HFF-Myc (cell line): ENCODE measurements at places on chromosomes 12 and 14.

DNA sequence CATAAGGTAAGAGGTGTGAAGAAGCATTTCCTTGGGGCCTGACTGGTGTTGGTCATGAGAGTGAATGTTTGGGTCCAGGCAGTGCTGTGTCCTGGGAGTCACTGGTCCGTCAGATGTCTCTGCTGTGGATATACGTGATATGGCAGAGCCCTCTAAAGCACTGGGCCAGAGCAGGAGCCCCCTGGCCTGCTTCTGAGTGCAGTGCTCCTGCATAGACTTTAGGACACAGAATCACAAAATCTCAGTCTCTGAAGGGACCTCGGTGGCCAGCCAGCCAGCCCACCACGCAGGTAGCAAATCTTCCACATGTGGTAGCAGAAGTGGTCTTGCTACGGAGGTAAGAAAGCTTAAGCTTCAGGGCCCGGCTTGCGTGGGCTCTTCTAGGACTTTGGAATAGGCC is 18.5 kb upstream of the AQP2 start:
- DNase-seq, result no peak

- DNase-seq, result no peak
These were observed 181.3 kb downstream of the CACNA1C start for GRCh38 chr12:2234091-2234490.

- no peak for DNase-seq
These were observed 28.5 kb downstream of the ARF6 start for GRCh38 chr14:49921401-49921800.

GRCh38 chr12:121883315-121883660 is 5.3 kb upstream of the PSMD9 start:
- DNase-seq, result no peak

- no peak for DNase-seq
These were observed 226.9 kb downstream of the EPS8 start for GRCh38 chr12:15562263-15562662.

- DNase-seq, result no peak
These were observed 49.4 kb downstream of the VWF start for GRCh38 chr12:6074979-6075585.

GRCh38 chr14:72892879-72893635 is 844 bp downstream of the DPF3 start:
- no peak for DNase-seq

- DNase-seq, result no peak
These were observed 122.6 kb downstream of the CALM1 start for GRCh38 chr14:90519262-90519920.

- DNase-seq, result peak; percentile 17
These were observed 115.4 kb downstream of the KLHL28 start for GRCh38 chr14:44846232-44846824.

DNA sequence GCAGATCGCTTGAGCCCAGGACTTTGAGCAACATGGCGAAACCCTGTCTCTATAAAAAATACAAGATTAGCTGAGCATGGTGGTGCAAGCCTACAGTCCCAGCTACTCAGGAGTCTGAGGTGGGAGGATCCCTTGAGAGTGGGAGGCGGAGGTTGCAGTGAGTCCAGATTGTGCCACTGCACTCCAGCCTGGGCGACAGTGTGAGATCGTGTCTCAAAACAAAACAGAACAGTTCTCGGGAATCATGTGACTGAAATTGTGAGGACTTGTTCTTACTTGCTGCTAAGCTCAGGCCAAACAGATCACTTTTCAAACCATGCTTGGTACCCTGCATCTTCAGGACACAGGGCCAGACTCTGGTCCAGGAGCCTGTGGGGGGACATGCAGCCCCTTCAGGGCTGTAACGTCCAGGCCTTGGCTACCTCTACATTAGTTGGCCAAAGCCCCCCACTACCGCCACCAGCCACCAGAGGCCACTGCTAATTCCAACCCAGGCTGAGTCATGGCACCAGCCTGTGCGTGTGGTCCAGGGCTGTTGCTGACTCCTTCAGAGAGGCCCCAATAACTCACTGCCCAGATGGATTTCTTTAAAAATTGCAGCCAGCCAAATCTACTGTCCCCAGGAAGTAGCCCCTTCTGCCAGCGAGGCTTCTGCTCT is 33.4 kb upstream of the SYNDIG1L start:
- peak; percentile 42 for DNase-seq
